ENCODE measurements at places on chromosomes 16 and 17.

DNA sequence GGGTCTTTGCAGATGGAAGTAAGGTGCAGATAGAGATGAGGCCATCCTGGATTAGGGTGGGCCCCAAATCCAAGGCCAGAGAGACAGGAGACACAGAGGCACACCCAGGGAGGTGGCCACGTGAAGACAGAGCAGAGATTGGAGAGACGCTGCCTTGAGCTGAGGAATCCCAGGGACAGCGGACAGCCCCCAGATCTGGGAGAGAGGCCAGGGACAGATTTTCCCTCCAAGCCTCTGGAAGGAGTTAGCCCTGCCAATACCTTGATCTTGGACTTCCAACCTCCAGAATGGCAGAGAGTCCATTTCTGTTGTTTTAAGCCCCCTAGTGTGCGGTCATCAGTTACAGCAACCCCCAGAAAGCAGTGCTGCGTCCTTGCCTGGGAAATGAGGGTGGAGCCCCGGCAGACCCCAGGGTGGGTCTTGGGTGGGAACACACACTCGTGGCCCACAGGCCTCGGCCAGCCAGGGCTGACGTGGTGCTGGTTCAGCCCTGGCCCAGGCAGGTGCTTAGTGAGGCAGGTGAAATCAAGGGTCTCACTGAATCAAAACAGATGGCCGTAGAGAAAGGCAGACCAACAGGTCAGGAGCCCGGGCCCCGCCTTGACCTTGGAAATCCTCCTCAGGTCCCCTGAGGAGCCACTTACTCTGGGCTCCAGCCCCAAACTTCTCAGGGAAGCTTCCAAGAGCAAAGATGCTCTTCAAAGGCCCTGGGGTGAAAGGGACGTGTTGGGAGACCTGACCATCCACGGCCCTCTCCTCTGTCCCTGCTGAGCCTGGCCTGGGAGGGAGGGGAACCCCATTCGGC is 169.3 kb downstream of the RBFOX3 start:
- no peak for DNase-seq

GRCh38 chr17:7340179-7340578 is 3.9 kb downstream of the ACAP1 start:
- no peak for DNase-seq

GRCh38 chr16:17173281-17173680 is 297.5 kb downstream of the XYLT1 start:
- no peak for DNase-seq

DNA sequence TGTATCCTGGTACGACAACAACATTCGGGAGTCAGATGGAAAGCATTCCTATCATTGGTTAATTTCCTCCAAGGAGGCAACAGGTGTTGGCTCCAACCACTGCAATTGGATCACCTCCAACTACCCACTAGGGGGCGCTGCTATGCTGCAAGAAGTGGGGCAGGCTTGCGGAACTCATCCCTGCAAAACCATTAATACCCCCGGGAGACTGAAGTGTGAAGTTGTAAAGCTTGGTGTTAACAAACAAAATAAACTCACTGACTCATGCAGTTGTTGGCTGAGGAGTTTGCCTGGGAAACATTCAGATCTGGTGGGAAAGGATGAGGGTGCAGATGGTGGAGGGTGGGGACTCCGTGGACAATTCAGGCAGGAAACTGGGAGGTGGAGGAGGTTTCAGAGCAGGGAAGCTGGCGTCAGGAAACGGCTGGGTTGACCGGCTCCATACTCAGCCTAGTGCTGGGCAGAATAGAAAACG is 84.9 kb downstream of the HS3ST2 start:
- DNase-seq: peak; percentile 72

- no peak for DNase-seq
Measured at GRCh38 chr16:17775061-17775460, 304.3 kb upstream of the XYLT1 start.

GRCh38 chr17:10713318-10713717 is 15.9 kb downstream of the ADPRM start:
- no peak for DNase-seq

DNA sequence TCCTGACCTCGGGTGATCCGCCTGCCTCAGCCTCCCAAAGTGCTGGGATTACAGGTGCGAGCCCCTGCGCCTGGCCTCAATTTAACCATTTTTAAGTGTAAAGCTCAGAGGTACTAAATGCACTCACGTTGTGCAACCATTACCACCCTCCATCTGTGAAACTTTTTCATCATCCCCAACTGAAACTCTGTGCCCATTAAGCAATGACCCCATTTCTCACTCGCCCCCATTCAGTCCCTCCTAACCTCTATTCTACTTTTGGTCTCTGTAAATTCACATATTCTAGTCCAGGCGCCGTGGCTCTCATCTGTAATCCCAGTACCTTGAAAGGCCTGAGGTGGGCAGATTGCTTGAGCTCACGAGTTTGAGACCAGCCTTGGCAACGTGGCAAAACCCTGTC is 8.3 kb upstream of the SPNS3 start:
- DNase-seq: no peak

- DNase-seq: no peak
Measured at GRCh38 chr16:85575920-85576319, 37.2 kb upstream of the GSE1 start.

DNA sequence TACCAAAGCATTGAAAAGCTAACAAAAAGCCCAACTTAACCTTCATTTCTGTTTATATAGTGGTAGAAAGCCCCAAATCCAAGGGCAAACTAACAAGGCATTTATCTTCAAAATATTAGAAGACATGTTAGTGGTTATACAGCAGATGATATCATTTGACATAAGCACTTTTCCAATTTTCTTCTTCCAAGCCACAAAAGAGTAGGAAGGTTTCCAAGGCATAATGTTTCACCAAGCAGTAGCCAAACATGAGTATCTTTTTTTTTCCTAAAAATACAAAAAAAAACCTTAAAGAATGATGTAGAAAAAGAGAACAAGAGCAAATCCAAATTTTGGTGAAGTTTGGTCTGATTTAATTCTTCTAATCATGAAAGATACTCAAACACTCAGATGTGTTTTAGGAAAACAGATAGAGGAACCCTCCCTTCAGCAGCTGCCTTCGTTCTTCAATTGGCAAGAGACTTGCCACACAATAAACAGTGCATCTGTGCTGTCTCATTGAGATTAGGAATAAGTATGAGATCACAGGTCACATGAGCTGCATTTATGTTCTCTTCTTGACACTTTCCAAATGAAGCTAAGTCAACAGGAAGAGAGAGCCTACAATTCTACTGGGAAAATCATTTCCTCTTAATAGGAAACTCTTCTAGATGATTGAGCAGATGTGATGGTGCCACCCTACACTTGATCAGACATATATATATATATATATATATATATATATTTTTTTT is 106.7 kb downstream of the TTC19 start:
- no peak for DNase-seq

- no peak for DNase-seq
Measured at GRCh38 chr17:872855-873254, 90.7 kb downstream of the MRM3 start.

- no peak for DNase-seq
Measured at GRCh38 chr17:78826421-78826820, 14.2 kb downstream of the USP36 start.

DNA sequence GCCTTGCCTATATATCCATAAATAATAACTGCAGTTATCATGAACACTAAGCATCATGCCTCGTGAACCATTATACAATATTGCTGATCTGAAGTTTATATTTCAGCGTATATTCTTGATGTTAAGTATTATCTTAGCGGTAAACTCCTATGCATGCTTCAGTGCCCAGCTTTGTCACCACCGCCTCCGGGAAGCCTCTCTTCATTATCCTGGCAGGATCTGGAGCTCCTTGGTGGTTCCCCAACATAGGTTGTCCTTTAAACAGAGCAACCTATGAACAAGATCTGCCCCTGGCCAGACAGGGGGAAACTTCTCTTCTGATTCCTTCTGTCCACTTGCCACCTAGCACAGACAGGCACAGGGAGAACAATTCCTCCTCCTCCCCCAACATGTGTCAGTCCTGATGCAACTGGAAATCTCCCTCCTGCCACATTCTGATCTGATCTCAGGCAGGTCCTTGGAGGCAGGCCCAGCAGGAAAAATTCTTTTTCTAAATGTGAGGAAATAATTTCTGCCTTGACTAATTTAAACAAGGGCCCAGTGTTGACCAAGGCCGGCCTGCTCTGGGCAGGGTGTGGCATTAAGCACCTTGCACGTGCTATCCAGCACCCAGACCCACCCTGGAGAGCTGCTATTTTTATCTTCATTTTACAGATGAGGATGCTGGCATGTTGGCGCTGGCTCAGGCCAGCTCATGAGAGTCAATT is 22.4 kb downstream of the SPNS2 start:
- DNase-seq: no peak

GRCh38 chr17:61981323-61981722 is 53.5 kb upstream of the INTS2 start:
- DNase-seq: no peak

DNA sequence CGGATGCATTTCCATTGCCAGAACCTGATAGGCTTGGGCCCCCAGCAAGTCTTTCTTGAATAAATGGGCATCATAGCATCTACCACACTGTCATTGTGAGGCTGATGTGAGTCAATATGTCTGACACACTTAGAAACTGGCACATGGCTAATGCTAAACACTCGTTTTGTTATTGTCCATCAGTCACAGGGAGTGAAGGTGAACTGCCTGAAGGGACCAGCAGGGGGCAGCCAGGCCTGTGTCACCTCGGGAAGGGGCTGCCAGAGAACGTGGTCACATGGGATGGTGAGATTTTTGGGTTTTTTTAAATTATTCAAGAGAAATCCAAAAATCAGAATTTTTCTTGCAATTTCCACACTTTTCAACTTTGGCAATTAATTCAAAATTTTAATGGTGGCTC is 831 bp upstream of the RCVRN start:
- no peak for DNase-seq

- DNase-seq: no peak
Measured at GRCh38 chr17:10799407-10799806, 4.5 kb downstream of the TMEM238L start.

- no peak for DNase-seq
Measured at GRCh38 chr17:39071573-39071972, 79.9 kb downstream of the PLXDC1 start.

- no peak for DNase-seq
Measured at GRCh38 chr17:69630056-69630635, 215.6 kb downstream of the MAP2K6 start.

- DNase-seq: no peak
Measured at GRCh38 chr17:76404976-76405563, 20.7 kb downstream of the SPHK1 start.

All from NCI-H2107 (cell line).